ENCODE measurements at places on chromosomes 3 and 15.

- no peak for DNase-seq
These were observed 47.8 kb upstream of the NEO1 start for GRCh38 chr15:73004462-73004861.

- no peak for DNase-seq
These were observed 40.4 kb downstream of the MUC20 start for GRCh38 chr3:195761123-195761566.

DNA sequence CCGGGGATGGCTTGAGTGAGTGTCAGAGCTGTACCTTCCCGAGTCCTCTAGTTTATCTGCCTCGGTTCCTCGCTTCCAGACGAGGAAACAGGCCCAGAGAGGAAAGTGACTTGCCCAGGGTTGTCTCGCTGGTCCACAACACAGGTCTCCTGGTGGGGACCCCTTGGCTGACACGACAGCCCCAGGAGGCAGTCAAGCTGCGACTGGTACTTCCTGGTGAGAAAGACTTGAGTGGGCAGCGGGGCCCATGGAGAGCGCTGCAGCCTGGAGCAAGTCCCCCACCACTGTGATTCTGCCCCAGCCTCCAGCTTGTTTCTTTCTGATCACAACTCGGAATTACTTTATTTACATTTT, 600 bp upstream of the CHRNA5 start:
- no peak for DNase-seq

- DNase-seq = no peak
These were observed 150.0 kb downstream of the CLSTN2 start for GRCh38 chr3:140085001-140085400.

- no peak for DNase-seq
These were observed 66.9 kb downstream of the SLCO2A1 start for GRCh38 chr3:133962849-133963248.

- no peak for DNase-seq
These were observed 333.5 kb downstream of the AGBL1 start for GRCh38 chr15:86413191-86413590.

DNA sequence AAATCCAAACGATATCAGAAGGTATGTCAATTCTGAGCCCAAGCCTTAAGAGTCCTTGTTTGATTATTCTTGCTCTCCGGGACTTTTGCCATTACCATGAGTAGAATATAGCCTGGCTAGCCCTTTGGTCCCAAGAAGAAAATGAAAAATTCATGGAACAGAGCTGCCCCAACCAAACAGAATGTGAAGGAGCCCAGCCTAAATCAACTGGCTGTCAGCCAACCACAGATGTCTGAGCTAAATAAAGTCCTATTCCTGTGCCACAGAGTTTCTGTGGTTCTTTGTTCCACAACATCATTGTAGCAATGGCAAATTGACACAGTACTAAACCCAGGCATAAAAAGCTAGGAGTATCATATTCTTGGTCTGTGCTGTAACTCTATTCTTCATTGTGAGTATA, 185.2 kb downstream of the CPNE4 start:
- no peak for DNase-seq

- no peak for DNase-seq
These were observed 27.0 kb downstream of the KIF7 start for GRCh38 chr15:89628301-89628700.

- DNase-seq = no peak
These were observed 116.0 kb upstream of the GADL1 start for GRCh38 chr3:31010491-31010890.

DNA sequence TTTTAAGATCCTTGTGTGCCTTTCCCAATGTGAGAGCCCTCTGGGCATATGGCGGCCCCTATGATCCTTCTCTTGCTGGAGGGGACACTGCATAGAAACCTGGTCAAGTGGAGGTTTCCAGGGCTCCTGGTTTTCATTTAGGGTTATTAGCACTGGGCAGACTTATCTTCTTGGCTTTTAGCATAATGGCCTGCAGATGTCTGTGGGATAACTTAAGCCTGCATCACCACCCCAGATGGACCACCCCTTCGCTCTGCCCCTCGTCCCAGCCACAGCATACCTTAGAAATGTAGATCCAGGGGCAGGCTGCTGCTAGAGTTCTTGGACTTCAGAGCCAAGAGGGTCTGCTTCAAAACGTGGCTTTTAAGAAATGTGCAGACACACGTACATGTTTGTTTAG, 340.3 kb upstream of the CTDSPL start:
- DNase-seq = no peak

DNA sequence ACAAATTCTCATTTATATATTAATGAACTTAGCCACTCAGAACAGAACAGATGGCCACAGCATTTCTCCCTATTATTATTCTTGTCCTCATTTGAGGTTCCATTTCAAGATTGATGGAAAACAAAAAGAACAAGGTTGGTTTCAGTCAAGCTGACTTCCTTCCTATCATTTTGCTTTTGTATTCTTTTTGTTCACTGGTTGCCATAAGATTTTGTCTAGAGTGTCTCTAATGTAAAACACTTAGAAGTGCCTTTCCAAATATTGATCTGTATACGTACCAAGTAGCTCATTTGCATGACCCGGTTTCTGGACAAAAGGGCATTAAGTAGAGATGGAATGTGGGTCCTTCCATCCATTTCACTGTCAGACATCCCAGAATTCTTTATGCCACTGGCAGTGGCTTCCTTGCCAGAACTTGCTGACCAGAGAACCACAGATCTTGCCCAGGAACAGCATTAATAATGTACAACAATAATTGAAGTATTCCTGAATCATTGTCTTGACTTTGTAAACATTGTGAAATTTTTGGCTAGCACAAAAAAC, 63.8 kb downstream of the PEX5L start:
- DNase-seq = no peak

DNA sequence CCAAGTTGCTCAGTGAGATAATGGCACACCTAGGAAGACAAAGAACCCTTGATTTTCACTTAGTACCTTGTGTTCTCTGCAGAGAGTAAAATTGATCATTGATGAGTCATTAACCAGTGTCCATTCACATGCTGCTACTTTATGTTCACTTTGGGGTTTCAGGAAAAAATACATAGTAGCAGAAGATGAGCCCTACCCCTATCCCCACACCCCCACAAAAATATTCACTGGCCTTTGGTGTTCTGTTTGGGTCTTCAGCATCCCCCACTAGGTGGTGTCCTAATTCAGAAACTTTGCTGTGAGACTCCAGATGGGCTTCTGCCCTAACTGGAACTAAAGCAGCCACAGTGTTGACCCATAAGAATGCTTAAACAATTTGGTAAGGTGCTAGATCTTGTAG, 178.8 kb downstream of the KLHL25 start:
- DNase-seq = no peak
